ENCODE measurements at places on chromosomes 13 and 19.

DNA sequence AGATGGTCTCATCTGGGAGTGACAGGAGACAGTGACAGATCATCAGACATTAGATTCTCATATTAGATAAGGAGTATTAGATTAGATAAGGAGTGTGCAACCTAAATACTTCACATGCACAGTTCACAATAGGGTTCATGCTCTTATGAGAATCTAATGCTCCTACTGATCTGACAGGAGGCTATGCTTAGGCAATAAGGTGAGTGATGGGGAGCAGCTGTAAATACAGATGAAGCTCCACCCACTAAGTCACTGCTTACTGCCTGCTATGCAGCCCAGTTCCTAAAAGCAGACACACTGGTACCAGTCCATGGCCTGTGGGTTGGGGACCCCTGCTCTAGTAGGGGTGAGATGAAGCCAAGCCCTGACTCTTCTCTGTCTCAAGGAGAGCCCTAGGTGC, 10.0 kb upstream of the IGFL3 start:
- peak; percentile 44 for DNase-seq

GRCh38 chr13:99863789-99864626, 107.6 kb downstream of the ZIC5 start:
- no peak for DNase-seq

DNA sequence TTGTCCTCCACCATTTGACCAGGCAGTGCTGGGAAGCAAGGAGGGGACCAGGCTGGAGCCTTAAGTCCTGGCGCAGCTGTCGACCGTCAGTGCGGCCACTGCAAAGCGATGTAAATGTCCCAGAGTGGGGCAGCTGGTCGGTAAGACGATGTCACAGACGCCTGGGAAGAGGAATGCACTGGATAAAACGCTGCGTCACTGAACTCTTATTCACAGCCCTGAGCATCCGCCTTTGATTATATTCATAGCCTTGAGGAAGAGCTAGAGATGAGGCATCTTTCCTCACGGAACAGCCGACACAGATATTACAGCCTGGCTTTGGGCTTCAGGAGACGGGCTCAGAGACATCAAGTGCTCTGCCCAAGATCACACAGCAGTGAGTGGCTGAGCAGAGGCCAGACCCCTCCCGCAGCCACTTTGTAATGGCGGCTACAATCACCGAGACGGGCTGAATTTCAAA, 17.6 kb upstream of the TUBGCP3 start:
- no peak for DNase-seq

DNA sequence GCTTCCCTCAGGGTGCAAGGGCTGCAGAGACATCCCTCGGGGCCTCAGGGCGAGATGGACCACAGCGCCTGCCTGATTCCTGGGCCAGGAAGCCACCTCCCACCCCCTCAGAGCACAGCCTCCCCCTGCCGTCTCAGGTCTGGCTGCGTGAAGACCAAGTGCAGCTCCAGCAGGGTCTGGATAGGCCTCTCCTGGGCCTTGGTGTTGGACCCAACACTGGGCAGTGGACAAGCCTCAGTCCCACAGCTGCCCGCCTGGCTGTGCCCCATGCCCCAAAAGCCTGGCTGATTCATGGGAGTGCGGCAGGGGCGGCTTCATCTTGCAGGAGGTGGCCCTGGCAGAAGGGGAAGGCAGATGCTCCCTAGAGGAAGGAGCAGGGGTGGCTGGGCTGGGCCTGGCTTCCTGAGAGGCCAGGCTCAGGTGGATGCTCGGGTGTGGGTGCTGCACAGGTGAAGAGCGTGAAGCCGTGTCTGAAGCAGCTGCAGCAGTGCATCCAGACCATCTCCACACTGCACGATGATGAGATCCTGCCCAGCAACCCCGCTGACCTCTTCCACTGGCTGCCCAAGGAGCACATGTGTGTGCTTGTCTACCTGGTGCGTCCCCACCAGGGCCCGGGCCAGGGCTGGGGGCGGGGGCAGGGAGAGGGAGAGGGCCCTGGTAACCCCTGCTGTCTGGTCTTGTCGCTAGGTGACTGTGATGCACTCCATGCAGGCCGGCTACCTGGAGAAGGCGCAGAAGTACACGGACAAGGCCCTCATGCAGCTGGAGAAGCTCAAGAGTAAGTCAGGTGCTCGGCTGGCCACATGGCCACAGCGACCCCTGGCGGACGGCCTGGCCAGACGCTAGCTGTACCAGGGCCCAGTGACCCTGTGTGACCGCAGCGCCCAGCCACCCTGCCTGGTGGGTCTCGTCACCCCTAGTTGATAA, 21.7 kb downstream of the MAU2 start:
- DNase-seq: peak; percentile 16

- DNase-seq: peak; percentile 41
These were observed 3.3 kb downstream of the CFD start for GRCh38 chr19:862581-863314.

- peak; percentile 19 for DNase-seq
These were observed 35.4 kb upstream of the MAP3K10 start for GRCh38 chr19:40155749-40156265.

- DNase-seq: no peak
These were observed 84.4 kb downstream of the WDFY2 start for GRCh38 chr13:51668580-51669195.

DNA sequence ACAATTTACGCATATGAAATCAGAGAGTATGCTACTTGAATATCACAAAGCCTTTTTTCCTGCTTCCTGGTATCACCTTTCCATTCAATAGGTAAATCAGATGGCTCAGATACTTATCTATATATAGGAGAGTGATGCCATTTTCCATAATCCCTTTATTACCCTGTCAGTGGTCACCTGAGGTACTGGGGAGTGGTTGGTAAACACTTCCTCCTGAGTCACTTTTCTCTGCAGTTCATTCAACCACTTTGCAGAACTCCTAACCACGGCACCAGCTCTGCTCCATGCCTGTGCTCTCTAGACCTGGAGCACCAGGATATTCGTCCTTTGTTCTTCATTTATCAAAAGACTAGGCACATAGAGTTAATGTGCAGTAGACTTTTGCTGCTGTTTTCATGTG, 748.5 kb upstream of the KLHL1 start:
- DNase-seq: no peak
